ENCODE measurements at places on chromosomes 13 and 19. TPM values are rescaled to one million over a fixed set of nuclear protein-coding genes. Genes with fewer than 3 reads are reported as not detected.

Gene ZNF226
- total RNA-seq = 17.1 TPM

- no peak for DNase-seq
These were observed 7.8 kb upstream of the WASF3 start for GRCh38 chr13:26549713-26550112.

- DNase-seq = no peak
These were observed 447 bp downstream of the RBM42 start for GRCh38 chr19:35629332-35629633.

- DNase-seq = peak; percentile 61
These were observed 2.5 kb downstream of the PRR36 start for GRCh38 chr19:7871437-7872305.

DNA sequence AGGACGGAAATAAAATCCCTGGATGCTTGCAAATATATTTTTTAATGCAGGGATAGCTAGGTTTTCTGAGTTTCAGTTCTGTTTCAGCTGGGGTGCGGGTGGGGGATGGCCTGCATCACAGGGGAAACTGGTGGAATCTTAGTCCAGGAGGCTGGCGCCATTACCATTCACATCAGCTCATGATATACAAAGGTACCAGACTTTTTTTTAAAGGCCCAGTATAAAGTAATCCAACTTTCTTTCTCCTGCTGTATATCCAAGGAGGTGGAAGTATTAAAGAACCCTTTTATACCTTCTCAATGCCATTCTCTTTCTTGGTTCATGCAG, 343.8 kb downstream of the KCNRG start:
- DNase-seq = no peak

All from right atrium auricular region (tissue), 2 donors.